ENCODE measurements at places on chromosomes 2 and 18. TPM values are rescaled to one million over a fixed set of nuclear protein-coding genes. Genes with fewer than 3 reads are reported as not detected.

GRCh38 chr2:10390369-10390801, 57.7 kb downstream of the ODC1 start:
- DNase-seq = no peak

- no peak for DNase-seq
These were observed 901 bp downstream of the FEZ2 start for GRCh38 chr2:36597003-36597531.

DNA sequence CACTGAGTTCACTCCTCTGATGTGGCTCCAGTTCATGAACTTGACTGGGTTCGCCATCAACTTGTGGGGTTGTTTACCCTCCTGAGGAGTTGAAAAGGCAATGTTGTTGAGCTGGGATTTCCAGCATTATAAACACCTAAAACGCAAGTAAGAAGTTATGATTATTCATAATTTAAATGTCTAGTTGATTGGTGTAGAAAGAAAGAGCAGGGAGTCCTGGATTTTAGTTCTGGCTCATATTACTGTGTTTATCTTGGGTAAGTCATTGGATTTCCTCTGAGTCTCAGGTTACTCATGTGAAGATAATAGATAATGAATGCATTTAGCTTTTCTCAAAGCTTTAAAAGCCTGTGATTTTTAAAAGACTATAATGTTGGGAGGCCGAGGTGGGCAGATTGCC, 438.0 kb upstream of the CDH20 start:
- DNase-seq = no peak

DNA sequence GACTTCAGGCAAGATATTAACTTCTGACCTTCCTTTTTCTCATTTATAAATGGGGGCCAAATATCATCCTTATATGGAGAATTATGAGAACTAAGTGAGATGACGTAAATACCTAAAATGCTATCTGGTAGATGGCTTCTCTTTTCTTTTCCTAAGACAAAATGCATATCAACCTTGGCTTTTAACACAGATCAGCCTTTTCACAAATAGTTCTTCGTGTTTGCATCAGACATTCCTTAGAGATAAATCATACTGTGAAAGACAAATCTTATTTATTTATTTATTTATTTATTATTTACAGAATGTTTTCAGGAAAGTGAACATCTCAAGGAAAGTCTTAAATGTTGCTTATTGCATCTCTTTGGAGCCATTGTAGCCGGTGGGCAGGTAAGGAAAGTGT, 62.8 kb downstream of the NBEAL1 start:
- DNase-seq = no peak

HTR2B gene
- total RNA-seq = 0.30 TPM

- no peak for DNase-seq
These were observed 60.2 kb downstream of the RMDN2 start for GRCh38 chr2:37985333-37985732.

DNA sequence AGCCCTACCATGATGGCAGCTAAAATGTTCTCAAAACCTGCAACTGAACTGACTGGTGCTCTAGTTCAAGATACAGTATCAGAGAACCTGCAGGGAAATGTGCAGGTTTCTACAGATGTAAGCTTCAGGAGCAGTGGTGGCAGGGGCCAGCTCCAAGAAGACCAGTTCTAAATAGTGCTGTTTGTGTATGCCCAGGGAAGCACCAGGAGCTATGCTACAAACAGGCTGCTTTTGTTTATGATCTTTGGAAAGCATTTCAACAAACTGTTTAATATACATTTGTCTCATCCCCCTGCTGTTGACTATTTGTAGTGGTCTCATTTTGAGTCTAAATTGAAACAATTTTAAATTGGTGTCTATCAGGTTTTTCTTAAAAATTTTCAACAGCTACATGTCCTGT, 20.7 kb downstream of the FZD5 start:
- no peak for DNase-seq

EFR3B gene
- 4.9 TPM for total RNA-seq
